Heart left ventricle (tissue), 16 donors: ENCODE measurements at places on chromosomes 4 and X. TPM values are rescaled to one million over a fixed set of nuclear protein-coding genes. Genes with fewer than 3 reads are reported as not detected.
A peak's percentile ranks its signal among the peaks of the same experiment; 100 is the strongest.

The GLRA3 gene
- not detected for total RNA-seq

The MORC4 gene
- 2.4 TPM for total RNA-seq

The MMRN1 gene
- 3.8 TPM for total RNA-seq

DNA sequence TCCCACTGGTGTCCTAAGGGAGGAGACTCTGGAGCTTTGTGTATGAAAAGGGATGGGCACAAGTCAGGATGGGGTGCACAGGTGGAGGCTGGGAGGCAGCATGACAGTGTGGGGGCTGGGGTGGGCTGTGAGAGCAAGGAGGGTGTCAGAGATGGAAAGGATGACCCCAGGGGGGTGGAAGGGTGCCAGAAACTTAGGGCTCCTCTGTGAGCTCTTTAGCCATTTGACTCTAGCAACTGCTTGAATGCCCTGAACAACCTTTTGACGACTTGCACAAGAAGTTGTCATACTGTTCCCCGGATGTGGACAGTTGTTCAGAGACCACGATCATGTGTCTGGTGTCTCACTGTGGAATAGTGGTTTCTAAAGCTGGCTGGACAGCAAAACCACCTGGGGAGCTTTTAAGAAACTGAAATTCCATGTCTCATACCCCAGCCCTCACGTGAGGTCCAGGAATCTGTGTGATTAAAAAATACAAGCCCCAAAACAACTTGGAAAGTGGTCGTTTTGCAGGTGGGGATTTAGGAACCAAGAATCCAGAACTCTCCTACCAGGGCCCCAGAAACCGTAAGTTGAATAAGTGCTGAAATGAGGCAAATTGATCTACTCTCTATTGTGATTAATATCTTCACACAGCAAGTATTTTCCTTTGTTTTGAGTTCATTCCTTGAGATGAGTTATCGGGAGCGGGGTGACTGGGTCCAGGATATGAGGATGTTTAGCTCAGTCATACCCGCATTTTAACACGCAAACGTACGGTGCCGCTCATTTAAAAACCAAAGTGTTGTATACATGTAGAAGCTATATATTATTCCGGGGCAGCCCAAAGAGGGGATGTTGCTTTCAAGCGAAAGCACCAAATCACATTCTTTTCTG lies 3.4 kb downstream of the RHOH start:
- no peaks in the 10 kb centered on the region for H3K27me3 ChIP-seq
- no peaks in the 10 kb centered on the region for H3K4me1 ChIP-seq
- no peaks in the 10 kb centered on the region for H3K36me3 ChIP-seq
- no peak for DNase-seq

- H3K27ac ChIP-seq, result no peak overlapping the region
- H3K4me1 ChIP-seq, result no peaks in the 10 kb centered on the region
- DNase-seq, result no peak
- H3K36me3 ChIP-seq, result no peaks in the 10 kb centered on the region
- H3K27me3 ChIP-seq, result no peaks in the 10 kb centered on the region
- H3K4me3 ChIP-seq, result no peak overlapping the region
Observed at GRCh38 chr4:11223311-11223710, 205.4 kb downstream of the HS3ST1 start.

- H3K27ac ChIP-seq, result no peak overlapping the region
- H3K27me3 ChIP-seq, result no peaks in the 10 kb centered on the region
- H3K4me3 ChIP-seq, result no peak overlapping the region
- no peaks in the 10 kb centered on the region for H3K36me3 ChIP-seq
Observed at GRCh38 chr4:8554555-8555100, 25.6 kb upstream of the GPR78 start.

GRCh38 chrX:112571388-112571787 lies 108.3 kb downstream of the LHFPL1 start:
- H3K36me3 ChIP-seq, result no peaks in the 10 kb centered on the region
- H3K4me1 ChIP-seq, result no peaks in the 10 kb centered on the region
- DNase-seq, result no peak

- DNase-seq, result no peak
- H3K4me3 ChIP-seq, result no peak overlapping the region
- no peak overlapping the region for H3K27ac ChIP-seq
- no peaks in the 10 kb centered on the region for H3K36me3 ChIP-seq
Observed at GRCh38 chr4:152697284-152698088, 17.7 kb upstream of the TMEM154 start.

DNA sequence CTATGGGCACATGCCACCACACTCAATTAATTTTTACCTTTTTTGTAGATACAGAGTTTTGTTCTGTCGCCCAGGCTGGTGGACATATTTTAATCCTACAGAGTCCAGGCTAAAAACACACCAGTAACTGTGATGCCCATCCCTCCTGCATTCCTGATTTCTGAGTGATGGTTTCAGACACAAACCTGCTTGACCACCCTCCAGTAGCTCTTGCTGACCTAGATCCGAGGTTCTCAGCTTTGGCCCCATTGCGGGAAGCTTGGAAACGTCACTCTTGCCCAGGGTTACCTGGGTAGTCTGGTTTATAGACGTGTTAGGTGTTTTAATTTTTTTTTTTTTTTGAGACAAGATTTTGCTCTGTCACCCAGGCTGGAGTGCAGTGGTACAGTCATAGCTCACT lies 7.5 kb downstream of the CD99 start:
- no peak overlapping the region for H3K4me3 ChIP-seq
- peaks cover 8% of the 10 kb centered on the region for H3K36me3 ChIP-seq
- H3K27ac ChIP-seq, result no peak overlapping the region
- no peaks in the 10 kb centered on the region for H3K27me3 ChIP-seq

DNA sequence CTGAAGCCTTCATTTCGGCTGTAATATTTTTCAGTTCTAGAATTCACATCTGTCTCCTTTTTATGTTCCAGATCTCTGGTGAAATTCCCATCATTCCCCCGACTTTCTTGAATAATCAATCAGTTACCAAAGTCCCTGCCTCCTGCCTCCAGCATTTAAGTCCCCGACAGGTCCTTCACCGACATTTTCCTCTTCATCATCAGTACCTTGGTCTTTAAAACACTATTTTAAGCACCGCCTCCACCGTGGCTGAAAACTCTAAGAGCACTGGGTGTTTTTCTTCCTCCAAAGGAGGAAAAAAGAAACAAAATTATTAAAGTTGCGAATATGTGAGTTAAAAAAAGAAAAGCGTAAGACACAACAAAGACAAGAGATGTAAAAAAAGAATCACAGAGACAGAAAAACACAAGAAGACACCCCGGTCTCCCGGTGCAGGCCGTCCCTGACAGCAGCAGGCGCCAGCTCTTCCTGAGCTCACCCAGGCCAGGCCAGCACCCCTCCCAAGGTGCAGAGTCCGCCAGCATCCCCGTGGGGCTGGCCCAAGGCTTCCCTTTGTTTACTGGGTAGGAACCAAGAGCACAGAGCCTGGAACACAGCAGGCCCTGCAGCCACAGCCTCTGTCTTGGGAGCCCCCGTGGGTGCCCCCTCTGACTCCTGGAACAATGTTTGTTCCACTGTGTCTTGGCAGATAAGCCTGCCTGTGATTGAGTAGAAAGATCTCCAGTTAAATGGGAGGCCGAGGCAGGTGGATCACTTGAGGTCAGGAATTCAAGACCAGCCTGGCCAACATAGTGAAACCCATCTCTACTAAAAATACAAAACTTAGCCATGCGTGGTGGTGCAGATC lies 49.3 kb upstream of the CPLX1 start:
- peaks cover 25% of the 10 kb centered on the region for H3K36me3 ChIP-seq
- no peak overlapping the region for H3K4me3 ChIP-seq
- no peak for DNase-seq
- no peak overlapping the region for H3K27ac ChIP-seq
- H3K27me3 ChIP-seq, result no peaks in the 10 kb centered on the region

DNA sequence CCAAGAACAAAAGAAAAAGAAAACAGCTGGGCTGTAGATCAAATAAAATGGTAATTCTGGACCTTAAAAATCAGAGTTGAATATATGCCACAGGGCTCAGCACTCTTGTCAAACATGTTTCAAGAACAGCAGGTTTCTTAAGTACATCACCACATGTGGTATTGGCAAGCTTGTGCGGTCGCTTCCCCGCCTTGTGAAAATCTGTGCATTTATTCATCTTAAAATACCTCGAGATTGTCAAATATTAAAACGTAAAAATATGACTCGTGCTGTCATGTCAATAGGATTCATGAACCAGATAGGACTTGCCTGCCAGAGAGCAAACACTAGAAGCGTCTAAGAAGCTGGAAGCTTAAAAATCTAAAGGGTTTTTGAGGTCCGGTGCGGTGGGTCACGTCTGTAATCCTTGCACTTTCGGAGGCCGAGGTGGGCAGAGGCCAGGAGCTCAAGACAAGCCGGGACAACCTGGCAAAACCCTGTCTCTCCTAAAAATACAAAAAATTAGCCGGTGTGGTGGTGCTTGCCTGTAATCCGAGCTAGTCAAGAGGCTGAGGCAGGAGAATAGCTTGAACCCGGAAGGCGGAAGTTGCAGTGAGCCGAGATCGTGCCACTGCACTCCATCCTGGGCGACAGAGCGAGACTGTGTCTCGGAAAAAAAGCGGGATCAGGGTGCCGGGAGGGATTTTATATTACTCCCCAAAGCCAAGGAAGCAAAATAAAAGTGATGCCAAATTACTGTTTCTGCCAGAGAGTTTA lies 40.2 kb upstream of the TMEM154 start:
- H3K4me1 ChIP-seq, result no peaks in the 10 kb centered on the region
- no peaks in the 10 kb centered on the region for H3K36me3 ChIP-seq
- no peak overlapping the region for H3K27ac ChIP-seq
- DNase-seq, result no peak
- no peak overlapping the region for H3K4me3 ChIP-seq

DNA sequence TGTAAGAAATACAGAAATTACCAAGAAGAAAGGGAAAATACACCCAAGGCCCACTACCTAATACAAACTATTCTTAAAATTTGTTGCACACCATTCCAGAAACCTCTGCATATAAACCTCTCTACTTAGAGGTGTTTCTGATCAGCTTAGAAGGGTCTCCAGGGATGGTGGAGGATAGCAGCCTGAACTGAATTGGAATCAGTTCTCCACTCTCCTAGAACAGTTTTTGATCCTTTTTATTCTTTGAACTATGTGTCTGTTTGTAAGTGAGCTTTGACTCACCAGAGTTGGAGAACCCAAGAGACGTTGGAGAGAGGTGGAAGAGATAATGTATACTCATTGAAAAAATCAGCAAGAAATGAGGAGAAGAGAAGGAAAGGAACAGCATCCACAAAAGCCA lies 96.6 kb upstream of the OTUD4 start:
- H3K36me3 ChIP-seq, result no peaks in the 10 kb centered on the region
- DNase-seq, result no peak
- H3K4me1 ChIP-seq, result peaks cover 17% of the 10 kb centered on the region

- H3K27me3 ChIP-seq, result no peaks in the 10 kb centered on the region
- DNase-seq, result no peak
- H3K36me3 ChIP-seq, result no peaks in the 10 kb centered on the region
- H3K4me3 ChIP-seq, result no peak overlapping the region
- no peak overlapping the region for H3K27ac ChIP-seq
Observed at GRCh38 chr4:183153190-183153916, 54.3 kb downstream of the WWC2 start.

GRCh38 chrX:148290931-148291330 lies 209.5 kb upstream of the AFF2 start:
- no peak overlapping the region for H3K27ac ChIP-seq
- no peak for DNase-seq
- no peak overlapping the region for H3K4me3 ChIP-seq
- H3K36me3 ChIP-seq, result no peaks in the 10 kb centered on the region
- no peaks in the 10 kb centered on the region for H3K4me1 ChIP-seq
- no peaks in the 10 kb centered on the region for H3K27me3 ChIP-seq

DNA sequence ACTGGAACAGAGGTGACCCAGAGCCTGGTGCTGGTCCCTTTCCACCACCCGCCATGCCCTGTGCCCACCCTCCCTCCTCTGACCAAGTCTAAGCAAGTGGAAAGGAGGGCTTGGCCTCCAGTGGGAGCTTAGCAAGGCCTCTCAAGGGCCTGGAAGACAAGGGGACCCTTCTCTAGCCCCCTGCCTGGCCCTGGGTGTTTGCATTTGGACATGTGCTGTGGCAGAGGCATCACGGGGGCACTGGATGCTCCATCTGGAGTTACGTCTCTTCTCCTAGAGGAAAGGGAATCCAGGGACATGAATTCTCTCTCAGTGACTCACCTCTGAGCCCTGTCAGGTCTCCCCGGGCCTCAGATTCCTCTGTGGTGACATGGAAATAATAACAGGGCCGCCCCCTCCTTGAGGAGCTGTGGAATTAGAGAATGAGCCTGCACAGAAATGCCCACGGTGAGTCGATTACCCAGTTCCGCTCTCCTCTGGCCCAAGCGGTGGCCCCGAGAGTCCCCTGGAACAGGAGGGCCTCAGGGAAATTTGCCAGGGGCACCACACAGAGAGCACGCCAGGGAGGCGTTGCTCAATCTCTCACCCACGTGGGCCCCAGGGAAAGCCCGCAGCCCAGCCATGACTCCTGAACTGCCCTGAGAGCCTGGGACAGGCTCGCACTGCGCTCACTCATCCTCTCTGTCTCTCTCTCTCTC lies 189.6 kb downstream of the BCOR start:
- no peaks in the 10 kb centered on the region for H3K27me3 ChIP-seq
- DNase-seq, result peak; percentile 76
- peaks cover 27% of the 10 kb centered on the region for H3K4me1 ChIP-seq
- H3K27ac ChIP-seq, result no peak overlapping the region
- no peak overlapping the region for H3K4me3 ChIP-seq

DNA sequence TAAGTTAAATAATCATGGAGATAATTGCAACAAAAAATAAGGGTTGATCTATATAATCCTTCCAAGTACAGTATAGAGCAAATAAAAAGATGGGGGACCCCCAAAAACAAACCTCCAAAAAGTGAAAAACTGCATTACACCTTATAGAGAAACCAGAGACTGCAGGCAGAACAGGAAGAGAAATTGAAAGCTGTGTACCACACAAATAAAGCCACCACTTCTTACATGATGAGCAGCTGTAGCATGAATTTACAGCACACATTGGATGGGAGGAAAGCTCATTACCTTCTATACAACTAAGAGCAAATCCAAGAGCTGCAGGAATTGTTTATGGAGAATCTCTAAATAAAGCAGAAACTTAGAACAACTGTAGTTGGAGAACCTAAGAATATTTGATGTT lies 152.4 kb upstream of the PDE5A start:
- no peak overlapping the region for H3K4me3 ChIP-seq
- H3K36me3 ChIP-seq, result no peaks in the 10 kb centered on the region
- no peak overlapping the region for H3K27ac ChIP-seq

DNA sequence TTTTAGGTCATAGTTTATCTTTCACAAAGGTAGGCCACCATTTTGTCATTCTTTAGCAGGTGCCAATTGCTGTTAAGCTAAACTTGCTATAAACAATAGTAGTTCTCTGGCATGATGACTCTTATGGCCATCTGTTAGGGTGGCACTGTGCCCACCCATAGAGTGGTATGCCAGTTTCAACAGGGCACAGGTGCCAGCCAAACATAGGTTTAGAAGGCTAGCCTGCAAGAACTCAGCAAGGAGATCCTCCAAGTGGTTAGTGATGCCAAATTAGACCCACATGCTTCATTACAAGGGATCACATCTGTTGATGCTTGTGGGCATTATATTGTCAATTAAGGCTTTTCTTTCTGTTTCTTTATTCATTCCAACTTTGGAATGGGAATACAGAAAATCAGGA lies 204.5 kb downstream of the FMR1NB start:
- H3K4me1 ChIP-seq, result no peaks in the 10 kb centered on the region
- no peak overlapping the region for H3K4me3 ChIP-seq
- H3K27ac ChIP-seq, result no peak overlapping the region
- H3K36me3 ChIP-seq, result no peaks in the 10 kb centered on the region

GRCh38 chr4:6298852-6299251 lies 29.2 kb downstream of the WFS1 start:
- H3K27ac ChIP-seq, result no peak overlapping the region
- H3K27me3 ChIP-seq, result no peaks in the 10 kb centered on the region
- no peaks in the 10 kb centered on the region for H3K4me1 ChIP-seq
- H3K36me3 ChIP-seq, result peaks cover 95% of the 10 kb centered on the region
- no peak for DNase-seq

GRCh38 chr4:83731609-83732008 lies 195.7 kb downstream of the GPAT3 start:
- no peak for DNase-seq
- no peak overlapping the region for H3K4me3 ChIP-seq
- no peak overlapping the region for H3K27ac ChIP-seq
- no peaks in the 10 kb centered on the region for H3K4me1 ChIP-seq
- no peaks in the 10 kb centered on the region for H3K36me3 ChIP-seq
